Activated CD4-positive, alpha-beta T cell treated with anti-CD3 and anti-CD28 coated beads, Interleukin-2, amount 50 U/mL, for 1 hour (primary cell): ENCODE measurements at places on chromosomes 1 and 21.
A peak's percentile ranks its signal among the peaks of the same experiment; 100 is the strongest.

DNA sequence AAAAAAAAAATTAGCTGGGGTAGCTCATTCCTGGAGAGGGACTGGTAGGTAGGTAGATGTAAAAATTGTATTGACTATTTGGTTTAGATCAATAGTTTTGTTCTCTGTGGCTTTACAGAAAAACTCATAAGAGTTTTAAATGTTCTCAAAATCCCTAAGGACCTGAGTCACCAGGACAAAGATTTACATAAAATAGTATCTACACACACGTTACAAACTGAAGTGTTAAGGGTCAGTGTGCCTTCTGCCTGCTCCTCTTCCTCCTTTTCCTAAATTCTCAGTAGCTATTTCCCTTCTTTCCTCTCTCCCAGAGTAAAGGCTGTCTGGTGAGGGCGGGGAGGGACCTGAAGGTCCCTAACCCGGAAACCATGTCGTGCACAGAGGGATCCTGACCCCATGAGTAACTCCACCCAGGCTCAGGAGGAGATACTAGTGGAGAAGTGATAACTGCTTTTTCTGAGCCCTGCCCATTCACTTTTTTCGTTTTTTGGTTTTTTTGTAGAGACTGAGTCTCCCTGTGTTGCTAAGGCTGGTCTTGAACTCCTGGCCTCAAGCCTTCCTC, 8.1 kb downstream of the PLEKHM2 start:
- no peak for DNase-seq

- no peak for DNase-seq
These were observed 30.2 kb downstream of the EVA1C start for GRCh38 chr21:32442566-32443318.

DNA sequence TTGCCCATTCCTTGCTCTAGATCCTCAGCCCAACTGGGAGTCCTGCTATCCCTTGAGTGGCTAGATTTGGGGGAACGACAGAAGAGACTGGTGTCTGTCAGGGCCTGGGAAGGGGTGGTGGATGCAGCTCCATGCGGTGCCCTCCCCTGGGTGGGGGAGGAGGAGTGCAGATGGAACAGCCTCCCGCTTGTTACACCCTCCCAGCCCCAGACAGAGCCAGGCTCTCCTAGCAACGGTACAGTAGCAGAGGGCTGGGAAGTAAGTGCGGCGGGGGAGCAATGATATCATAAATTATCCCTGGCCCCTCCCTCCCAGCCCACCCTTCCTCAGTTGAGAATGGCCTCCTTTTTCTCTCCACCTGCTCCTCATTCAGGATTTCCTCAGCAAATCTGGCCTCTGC, 37.2 kb downstream of the RHBG start:
- no peak for DNase-seq

GRCh38 chr1:178579562-178579961, 66.7 kb downstream of the TEX35 start:
- DNase-seq = no peak

DNA sequence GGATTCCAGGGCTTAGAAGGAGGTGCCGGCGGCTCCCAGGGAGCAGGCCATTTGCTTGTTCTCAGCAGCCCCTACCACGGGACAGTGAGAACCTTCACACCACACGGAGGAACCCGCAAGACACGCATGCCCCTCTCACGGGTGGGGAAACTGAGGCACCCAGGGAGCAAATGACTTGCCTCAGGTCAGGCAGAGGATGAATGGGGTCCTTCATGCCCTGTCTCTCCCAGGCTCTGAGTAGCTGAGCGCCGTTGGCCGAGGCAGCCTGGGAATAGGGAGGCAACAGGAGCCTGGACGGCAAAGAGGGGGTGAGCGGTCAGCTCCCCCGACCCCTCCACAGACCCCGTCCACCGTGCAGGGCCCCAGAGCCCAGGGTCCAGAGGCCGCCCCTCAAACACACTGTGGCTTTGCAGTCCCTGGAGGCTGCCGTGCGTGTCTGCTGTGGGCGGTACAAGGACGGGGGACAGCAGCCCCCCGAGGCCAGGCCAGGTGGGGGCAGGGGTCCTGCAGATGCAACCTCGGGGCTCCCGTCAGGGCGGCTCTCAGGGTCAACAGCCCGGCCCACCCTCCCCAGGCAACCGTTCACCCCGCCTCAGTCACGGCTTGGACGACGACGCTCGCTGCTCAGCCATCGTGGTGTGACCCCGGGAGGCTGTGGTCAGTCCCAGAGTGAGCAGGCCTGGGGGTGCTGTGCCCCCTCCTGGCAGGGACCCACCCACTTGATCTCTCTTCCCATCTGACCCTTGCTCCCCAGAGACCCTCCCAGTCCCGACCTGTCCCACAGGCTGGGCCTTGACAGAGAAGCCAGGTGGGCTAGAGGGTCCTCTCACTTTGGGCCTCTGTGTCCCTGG, 15.8 kb upstream of the COL6A2 start:
- no peak for DNase-seq

DNA sequence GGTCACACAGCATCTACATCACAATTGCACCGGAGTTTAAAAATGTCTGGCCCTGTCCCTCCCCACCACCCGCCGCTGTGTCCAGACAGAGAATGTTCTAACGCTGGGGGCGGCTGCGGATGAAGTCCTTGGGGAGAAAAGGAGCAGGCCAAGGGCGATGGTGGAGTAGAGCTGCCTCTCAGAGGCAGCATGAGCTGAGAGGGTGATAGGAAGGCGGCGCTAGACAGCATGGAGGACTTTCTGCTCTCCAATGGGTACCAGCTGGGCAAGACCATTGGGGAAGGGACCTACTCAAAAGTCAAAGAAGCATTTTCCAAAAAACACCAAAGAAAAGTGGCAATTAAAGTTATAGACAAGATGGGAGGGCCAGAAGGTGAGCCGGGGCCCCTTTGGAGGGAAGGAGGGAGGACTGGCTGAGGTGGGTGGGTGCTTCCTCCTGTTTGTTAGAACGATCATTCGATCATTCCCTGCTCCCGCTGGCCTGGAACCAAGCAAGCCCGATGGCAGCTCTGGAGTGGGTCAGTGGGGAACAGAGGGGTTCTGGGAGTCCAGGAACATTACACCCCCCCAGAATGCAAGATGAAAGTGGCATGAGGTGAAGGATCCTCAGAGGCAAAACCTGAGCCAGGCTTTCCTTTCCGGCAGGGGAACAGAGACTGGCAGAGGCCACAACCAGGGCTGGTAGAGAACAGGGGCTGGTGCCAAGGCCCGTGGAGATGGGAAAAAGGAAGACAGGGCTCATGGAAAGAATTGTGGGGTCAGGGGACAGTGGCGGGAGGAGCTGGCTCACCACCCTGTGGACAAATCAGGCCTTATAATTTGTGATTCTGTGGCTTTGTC, at the start of the genes FAM229A and TSSK3:
Gene FAM229A (minus strand): TSS at position 12 of the 840 bp plus-strand sequence. CDS start 394 bp downstream, outside the sequence.
Gene TSSK3 (plus strand): TSS at position 66 of the 840 bp plus-strand sequence. CDS start 163 bp downstream, at position 229.
- DNase-seq = no peak

- DNase-seq = no peak
These were observed 38.1 kb downstream of the CD160 start for GRCh38 chr1:145757420-145757819.

DNA sequence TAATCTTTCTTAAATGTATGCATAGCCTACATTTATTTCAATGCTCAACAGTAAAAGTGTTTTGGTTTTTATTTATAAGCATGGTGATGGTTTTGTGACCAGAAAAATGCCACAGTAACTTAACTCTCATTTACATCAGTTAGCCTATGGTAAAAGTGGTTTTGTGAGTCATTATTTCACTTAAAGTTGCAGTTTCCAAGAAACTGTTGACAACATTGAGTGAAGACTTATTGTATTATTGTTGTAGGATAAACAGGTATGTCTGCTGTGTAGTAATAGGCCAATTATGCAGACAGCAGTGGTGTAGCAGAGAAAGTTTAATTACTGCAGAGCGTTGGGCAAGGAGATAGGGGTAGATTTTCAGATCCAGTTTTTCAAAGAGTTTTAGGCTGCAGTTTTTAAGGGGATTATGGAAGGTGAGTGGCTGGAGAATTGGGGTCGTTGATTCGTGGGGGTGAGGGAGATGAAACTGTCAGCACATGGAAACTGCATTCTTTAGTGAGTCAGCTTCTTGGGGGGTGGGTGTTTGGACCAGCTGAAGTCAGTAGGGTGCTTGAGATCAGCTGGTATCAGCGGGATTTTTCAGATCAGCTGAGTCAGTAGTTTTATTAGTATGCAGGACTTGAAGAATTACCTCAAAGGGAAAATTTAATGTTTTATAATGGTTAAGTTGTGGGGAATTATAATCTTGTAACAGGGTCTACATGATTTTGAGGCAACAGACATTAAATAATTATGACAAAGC, 168.7 kb upstream of the FMN2 start:
- no peak for DNase-seq

DNA sequence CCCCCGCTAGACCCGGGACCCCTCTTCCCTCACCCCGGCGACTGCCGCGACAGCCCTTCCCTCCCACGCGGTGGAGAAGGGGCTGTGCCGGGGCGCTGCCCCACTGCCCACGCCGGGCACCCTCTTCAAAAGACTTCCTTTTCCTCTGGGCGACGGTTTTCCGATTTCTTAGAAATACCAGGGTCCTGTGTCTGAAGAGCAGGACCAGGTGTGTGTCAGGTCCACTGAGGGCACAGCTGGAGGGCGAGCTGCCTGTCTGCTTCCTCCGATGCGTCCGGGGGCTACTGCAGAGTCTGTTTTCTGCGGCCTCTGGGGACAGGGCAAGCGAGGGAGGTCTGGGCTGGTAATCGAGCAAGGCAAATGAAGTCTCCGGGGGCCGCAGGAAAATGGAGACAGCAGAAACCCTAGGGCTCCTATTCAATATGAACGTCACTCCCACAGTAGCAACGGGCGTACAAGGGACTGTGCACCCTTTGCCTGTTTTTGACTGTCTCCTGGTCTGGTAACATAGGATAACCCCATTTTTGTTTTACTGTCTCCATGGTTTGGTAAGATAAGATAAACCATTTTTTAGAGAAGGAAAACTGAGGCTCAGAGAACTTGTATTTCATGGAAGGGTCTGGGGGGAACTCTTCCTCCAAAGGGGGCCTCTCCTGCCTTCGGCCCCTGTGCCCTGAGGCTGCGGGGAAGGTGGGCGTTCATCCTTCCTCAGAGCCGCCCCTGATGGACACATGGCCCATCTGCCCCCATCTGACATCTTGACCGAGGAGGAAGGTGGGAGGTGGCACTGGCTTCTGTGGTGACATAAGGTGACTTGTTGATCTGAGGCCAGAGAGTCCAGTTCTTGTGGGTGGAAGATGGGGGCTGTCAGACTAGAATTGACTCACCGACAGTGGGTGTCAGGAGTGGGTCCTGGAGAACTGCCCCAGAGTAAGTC, 970 bp downstream of the TNFRSF1B start:
- DNase-seq = no peak

- DNase-seq = no peak
These were observed 36.5 kb downstream of the SLC66A1 start for GRCh38 chr1:19348441-19349198.

- DNase-seq = no peak
These were observed 12.7 kb upstream of the RUNX3 start for GRCh38 chr1:24942789-24943188.

DNA sequence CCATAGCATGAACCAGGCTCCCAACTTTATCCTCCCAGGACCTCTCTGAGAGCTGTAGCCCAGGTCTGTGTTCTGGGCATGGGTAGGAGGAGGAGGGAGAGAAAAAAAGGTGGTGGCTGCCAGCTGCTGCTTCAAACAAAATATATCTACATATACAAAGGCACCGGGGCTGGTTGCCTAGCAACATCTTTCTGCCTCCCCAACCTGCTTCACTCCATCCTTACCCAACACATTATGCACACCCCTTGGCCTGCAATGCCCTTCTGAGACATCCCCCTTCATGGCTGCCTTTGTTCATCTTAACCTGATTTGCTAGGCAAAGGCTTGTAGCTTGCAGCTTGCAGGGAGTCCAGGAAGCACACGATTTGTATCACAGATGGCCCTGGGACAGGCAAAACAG, 27.2 kb upstream of the ATP1A1 start:
- peak; percentile 66 for DNase-seq

- no peak for DNase-seq
These were observed 5.4 kb upstream of the TDRD5 start for GRCh38 chr1:179586107-179586823.

GRCh38 chr1:107264007-107264406, 123.2 kb downstream of the NTNG1 start:
- no peak for DNase-seq

DNA sequence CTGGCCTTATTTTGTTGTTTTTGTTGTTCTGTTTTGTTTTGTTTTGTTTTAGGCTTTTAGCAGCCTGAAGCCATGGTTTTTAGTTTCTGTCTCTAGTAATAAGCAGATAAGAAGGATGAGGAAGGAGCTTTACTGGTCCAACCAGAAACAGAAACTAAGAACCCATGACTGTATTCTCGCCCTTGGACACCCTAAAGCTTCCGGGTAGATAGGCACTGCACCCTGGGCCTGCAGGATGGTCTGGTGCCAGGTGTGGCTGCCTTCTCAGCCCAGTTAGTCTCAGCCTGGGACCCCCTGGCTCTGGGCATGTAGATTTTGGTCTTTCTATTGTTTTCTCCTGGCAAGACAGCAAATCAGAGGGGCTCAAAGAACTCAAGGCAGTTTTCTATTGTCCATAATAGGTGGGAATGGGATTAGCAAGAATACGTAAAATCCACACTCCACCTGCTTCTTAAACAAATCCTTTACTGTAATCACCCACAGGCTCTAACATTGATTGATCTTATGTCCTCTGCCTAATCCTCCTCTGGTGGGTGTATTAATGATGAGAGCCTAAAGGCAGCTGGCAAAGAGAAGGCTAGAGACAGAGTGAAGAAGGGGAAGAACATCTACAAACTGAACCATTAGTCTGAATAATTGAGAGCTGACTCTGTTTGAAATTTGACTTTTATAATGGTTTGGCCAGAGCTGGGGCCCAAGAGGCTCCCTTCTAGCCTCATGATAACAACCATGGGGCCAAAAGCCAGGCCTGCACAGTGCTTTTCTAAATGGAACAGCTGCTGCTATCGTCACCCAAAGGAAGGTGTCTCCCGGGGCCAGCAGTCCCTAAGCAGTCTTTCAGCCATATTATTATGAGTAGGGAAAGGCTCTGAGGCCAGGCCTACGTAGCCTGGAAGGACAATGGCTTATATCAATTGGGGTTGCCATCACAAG, 106.8 kb upstream of the ATP1A1 start:
- DNase-seq = no peak

- DNase-seq = peak; percentile 76
These were observed 19.7 kb downstream of the CDK18 start for GRCh38 chr1:205523891-205524793.

DNA sequence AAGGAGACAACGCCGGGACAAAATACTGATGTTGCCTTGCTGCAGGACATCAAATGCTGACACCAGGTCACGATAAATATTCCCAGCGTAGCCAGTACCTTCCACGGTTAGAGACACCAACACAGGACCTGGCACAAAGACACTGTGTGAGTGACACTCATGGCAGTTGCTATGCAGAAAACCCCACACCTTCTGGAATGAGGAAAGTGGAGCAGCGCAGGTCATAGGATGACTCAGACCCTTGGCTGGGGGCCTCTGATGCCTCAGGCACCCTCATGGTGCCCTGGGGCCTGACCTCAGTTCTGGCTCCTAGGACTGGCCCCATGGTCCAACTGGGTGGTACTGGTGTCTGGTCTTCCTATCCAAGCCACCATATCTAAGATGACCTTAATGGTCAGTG, 7.0 kb downstream of the DCST2 start:
- DNase-seq = no peak

DNA sequence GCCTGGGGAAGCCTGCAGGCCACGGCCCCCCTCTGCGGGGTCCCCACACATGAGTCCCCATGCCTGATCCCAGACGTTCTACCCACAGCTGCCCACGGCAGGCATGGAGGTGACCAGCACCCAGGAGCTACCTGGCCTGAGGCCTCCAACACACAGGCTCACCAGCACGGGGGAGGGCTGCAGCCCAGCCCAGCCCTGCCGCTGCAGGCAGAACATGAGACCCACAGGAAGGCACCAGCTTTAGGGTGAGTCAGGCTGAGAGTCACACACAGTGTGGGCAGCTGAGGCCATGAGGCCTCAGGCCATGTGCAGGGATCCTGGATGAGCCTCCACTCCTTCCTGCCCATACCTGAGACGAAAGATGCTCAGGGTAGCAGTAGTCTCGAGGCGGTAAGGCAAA, 121.1 kb downstream of the PSMG1 start:
- DNase-seq = no peak
